Iris pigment epithelial cell (primary cell): ENCODE measurements at places on chromosomes 4 and X.
A peak's percentile ranks its signal among the peaks of the same experiment; 100 is the strongest.

GRCh38 chr4:26764231-26764630, 96.4 kb upstream of the STIM2 start:
- no peak for DNase-seq

DNA sequence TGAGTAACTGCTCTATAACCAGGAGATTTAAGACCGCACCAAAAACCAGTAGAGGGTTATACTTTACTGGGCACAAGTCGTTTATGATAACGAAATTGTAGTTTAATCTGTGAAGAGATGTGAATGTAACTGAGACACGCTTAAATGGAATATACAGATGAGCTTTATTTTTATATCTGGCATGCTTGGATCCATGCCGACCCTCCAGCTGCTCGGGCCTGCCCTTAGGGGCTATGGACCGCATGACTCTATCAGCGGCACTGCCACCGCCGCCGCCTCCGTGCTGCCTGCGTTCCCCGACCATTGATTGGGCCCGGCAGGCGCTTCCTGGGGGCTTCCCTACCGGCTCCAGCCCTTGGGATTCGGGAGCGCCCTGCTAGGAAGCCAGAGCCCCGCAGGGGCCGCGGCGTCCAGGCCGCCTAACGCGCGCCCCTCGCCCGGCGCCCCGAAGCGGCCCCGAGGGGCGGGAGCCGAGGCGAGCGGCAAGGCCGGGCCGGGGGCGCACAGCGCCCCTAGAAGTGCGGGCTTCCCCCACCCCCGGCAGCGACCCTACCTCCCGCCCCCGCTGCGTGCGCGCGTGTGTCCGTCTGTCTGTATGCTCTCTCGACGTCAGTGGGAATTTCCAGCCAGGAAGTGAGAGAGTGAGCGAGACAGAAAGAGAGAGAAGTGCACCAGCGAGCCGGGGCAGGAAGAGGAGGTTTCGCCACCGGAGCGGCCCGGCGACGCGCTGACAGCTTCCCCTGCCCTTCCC, at the start of gene NFKB1:
Gene NFKB1, plus strand, starts transcription at position 664 of the 751 bp plus-strand sequence. CDS start 24,160 bp downstream, outside the sequence.
- peak; percentile 88 for DNase-seq

DNA sequence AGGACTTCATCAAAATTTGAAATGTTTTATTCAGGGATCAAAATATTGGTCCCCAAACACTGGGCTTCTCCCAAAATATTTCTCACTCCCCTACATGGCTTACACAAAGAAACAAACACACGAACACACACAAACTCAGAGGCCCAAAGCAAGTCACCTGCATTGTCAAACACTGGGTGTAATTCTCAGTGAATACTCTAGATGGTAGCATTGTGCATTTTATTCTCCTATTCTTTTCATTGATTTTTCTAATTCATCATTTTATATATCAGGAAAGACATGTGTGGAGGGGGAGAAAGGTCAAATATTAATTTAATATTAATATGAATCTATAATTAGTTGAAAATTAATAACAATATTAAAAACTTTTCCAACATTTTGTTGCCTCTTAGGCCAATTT, 72.3 kb upstream of the TNMD start:
- peak; percentile 7 for DNase-seq

DNA sequence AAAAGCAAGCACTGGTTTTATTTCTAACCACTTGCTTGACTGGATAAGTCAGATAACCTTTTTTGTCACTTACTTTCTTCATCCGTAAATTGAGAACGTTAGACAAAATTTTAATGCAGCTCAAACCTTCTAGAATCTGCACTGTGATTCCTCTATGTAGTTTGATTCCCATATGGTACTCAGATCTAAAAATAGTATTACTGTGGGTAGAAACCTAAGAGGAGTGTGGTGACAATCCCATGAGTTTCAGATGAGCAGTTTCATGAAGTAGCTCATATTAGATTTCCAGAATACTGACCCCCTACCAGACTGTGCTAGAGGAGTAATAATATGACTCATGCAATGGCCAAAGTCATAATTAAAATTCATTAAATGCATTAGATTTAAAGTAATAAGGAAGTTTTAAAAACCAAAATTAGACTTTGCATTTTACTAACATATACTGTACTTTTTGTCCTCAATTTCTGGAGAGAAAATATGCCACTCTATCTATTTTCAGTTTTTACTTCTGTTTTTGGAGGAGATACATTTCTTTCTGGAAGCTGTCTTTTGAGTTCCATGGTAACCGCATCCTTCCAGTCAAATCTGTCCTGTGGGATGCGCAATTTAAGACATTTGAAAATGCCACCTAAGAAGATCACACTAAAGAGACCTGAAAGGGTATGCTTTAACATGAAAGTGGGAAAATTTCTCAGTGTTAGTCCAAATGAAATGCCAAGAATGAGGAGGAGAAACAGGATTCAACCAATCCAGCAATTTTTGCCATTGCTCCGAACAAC, 64.1 kb upstream of the GPM6A start:
- DNase-seq, result no peak

GRCh38 chr4:186016796-186017195, 52.2 kb upstream of the TLR3 start:
- no peak for DNase-seq

DNA sequence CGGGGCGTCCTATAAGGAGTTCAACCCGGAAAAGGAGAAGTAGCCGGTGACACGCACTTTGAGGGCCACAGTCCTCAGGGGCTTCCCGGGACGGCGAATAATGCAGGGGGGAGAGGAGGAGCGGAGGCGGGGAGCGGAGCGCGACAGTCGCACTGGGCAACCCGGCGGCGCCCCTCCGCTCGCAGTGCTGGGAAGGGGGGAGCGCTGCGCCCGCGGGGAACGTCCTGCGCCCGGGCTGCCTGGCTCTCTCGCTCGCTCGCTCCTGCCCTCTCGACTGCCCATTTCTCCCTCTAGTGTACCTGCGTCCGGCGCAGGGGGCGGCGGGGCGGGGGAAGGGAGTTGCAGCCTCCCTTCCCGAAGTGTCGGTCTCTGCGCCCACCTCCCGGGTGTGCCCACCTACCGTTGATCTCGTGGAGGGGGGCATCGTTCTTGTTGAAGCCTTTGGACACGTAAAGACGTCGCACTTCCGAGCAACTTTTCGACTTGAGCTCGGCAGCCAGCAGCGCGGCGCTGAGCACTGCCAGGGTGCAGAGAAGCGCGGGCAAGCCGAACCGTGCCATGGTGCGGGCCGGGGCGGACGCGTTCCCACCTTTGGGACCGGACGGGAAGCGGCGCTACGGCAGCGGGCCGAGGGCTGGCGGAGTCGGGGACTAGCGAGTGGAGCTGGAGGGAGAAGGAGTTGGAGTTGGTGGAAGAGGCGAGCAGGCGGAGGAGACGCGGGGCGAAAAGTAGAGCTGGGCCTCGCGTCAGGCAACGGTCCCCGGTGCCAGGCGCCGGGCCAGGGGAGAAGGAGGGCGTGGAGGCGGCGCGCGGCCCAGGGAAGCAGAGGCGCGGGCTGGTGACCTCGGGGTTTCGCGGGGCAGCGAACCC, 648 bp downstream of the GPC4 start:
- DNase-seq, result peak; percentile 16

DNA sequence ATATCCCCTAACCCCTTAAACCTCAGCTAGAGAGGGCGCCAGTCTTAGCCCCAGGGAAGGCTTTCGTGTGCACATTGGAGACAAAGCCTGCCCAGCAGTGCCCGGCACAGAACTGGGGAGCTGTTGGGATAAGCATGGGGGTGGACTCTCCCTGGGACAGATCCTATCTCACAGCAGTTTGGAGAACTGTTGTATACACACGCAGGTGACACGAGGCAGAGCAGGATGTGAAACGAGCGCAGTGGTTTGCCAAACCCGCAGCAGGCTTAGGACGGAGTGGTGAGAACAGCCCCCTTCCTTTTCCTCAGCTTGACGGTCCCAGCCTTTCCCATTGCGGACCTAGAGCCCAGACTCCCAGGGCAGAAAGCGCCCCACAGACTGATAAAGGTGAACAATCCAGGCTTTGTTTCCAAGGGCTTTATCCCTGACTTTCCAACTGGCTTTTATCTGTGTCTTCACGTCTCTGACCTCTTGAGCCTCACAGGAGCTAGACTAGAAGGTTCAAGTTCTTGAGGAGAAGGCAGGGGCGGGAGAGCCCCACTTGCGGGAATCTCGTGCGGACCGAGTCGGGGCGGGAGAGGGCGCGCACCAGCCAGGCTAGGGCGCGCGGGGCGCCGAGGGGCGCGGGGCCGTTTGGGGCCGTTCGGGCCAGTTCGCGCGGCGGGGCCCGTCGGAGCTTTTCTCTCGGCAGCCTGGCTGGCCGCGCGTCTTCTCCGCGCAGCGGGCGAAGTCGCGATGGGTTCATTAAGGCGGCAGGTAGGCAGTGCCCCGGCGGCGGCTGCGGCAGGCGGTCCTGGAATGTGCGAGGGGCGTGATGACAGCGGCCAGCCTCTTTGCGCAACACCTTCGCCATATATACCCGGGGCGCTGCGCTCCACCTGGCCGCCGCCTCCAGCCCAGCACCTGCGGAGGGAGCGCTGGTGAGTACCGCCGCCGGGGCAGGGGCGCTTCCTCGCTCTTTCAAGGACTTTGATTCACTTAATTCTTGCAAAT, at the start of gene SLC34A2:
Gene SLC34A2, plus strand, starts transcription at position 881 of the 993 bp plus-strand sequence. CDS start 6,650 bp downstream, outside the sequence.
- DNase-seq, result no peak

DNA sequence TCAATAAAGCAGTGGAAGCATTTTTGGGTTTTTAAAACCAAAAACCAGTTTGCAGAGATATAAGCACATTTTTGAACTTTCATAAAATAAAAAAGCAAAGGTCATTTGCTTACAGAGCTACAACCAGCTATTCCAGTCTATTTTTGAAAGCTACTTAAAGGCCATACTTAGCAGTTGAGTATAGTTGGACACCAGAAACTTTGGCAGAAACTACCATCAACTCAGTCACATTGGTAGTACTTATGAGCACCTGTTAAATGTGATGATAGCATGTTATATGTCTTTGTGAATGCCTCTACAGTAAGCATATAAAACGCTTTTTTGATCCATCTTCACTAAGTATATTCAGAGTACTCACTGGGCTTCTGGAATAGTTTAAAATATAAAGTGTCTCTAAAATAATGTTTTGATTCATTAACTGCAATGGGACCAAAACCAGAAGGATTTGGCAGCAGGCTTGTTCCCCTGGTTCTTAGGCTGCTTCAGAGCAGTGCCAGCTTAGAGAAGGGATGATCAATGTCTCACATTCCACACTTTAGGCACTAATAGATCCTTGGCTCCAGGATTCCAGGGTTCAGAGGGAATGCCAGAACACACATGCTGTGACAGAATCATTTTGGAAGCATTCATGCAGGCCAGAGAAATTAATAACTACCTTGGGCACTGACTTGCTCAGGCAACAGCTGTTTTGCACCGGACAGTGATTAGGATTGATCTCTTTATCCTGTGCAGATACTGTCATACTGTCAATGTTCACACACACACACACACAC, 103.9 kb downstream of the IQCM start:
- DNase-seq, result no peak

DNA sequence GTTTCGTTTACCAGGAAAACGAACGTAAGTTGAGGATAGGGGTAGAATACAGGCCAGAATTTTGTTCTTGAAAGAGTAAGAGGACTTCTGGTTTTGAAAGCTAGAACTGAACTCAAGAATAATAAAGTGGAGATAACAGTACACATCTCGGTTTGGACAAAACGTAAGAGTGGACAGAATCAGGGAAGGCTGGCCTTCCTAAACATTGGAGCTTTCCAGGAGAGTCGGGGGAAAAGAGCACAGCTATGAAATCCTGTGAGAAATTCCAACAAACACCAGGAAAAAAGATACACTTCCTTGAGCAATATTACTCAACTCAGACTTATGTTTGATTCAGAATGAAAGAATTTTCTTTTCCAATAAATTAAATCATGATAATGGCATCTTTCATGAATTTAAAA, 1.2 kb downstream of the CTSO start:
- DNase-seq, result no peak
